ENCODE measurements at places on chromosomes 6 and 20. TPM values are rescaled to one million over a fixed set of nuclear protein-coding genes. Genes with fewer than 3 reads are reported as not detected.

Gene NT5E
- 4.0 TPM for total RNA-seq

- no peak within 1 kb of the TSS for H3K4me3 ChIP-seq
- DNase-seq: peak; percentile 46
- H3K36me3 ChIP-seq: no peaks in the 10 kb centered on the region
- H3K27ac ChIP-seq: no peak within 1 kb of the TSS
- H3K27me3 ChIP-seq: peaks cover 15% of the 10 kb centered on the region
These were observed at the start of gene KCNB1 for GRCh38 chr20:49482621-49483017. KCNB1 (minus strand) TSS chr20:49482668; CDS start chr20:49482480, 188 bp downstream.

- no peaks in the 10 kb centered on the region for H3K27me3 ChIP-seq
- no peak overlapping the region for H3K4me3 ChIP-seq
- no peaks in the 10 kb centered on the region for H3K4me1 ChIP-seq
These were observed 219.0 kb downstream of the NKAIN2 start for GRCh38 chr6:124022641-124023040.

DNA sequence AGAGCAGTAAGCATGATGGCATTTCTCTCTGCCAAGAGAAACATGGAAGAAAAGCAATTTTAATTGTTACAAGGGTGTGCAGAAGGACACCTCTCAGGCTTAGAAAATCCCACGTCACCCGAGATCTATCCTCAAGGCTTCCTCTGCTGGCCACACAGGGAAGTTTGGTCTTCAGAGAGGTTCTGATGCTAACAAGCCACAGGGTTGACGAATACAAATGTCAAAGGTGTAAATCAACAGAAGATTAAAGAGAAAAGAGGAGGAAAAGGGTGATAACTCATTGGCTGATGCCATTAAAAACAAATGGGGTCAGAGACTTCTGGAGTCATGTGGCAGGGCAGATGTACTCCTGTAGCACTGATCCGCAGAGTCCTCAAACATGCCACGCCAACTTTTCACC is 33.6 kb upstream of the SPDEF start:
- H3K27me3 ChIP-seq: no peaks in the 10 kb centered on the region
- no peak overlapping the region for H3K27ac ChIP-seq
- no peak overlapping the region for H3K4me3 ChIP-seq
- H3K36me3 ChIP-seq: no peaks in the 10 kb centered on the region
- no peak for DNase-seq
- H3K4me1 ChIP-seq: peaks cover 7% of the 10 kb centered on the region

DNA sequence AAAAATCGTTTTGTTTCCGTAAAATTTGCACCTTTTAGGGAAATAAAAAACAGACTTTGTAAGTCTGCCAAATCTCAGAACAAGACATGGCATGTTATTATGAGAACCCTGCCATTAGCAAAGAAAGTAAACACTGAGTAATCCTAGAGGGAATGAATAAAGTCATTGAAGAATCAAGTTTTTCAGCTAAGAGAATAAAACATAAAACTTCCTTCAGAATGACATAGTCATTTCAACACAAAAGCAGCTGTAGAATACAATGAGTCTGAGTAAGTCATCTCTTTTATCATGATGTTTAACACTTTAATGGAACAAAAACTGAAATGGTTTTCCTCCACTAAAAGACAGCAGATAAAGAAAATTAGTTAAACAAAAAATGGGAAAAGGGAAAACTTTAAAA is 10.3 kb upstream of the DST start:
- H3K4me1 ChIP-seq: peaks cover 13% of the 10 kb centered on the region
- no peaks in the 10 kb centered on the region for H3K36me3 ChIP-seq

- no peak overlapping the region for H3K27ac ChIP-seq
- peaks cover 24% of the 10 kb centered on the region for H3K4me1 ChIP-seq
- no peak overlapping the region for H3K4me3 ChIP-seq
- H3K27me3 ChIP-seq: no peaks in the 10 kb centered on the region
- no peak for DNase-seq
- no peaks in the 10 kb centered on the region for H3K36me3 ChIP-seq
These were observed 181.1 kb downstream of the ERMARD start for GRCh38 chr6:169932491-169932890.
